ENCODE measurements at places on chromosomes 12 and 14. TPM values are rescaled to one million over a fixed set of nuclear protein-coding genes. Genes with fewer than 3 reads are reported as not detected.

Gene KLRK1
- 865 TPM for total RNA-seq

Gene HOXC10
- total RNA-seq = not detected

Gene FSCB
- not detected for total RNA-seq

Gene RD3L
- total RNA-seq = not detected

DNA sequence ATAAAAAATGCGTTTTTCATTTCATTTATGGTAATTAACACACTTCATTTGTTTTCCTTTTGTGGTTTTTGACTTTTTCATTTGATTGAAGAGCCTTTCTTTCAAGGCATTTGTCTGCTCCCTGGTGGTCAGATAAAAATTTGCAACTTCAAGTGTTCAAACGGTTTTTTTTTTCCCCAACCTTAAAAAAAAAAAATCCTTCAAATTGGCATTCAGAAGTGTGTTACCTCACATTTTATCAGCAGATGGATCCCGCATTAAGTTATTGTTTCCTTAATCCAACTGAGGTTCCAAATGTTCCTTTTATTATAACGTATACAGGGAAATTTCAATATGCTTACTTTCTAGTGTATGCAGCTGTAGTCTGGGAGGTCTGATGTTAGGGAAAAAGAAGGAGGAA is 47.2 kb downstream of the MYF5 start:
- H3K27me3 ChIP-seq = no peaks in the 10 kb centered on the region
- no peak for DNase-seq
- no peak overlapping the region for H3K27ac ChIP-seq
- no peak overlapping the region for H3K4me3 ChIP-seq
- H3K4me1 ChIP-seq = peaks cover 2% of the 10 kb centered on the region

DNA sequence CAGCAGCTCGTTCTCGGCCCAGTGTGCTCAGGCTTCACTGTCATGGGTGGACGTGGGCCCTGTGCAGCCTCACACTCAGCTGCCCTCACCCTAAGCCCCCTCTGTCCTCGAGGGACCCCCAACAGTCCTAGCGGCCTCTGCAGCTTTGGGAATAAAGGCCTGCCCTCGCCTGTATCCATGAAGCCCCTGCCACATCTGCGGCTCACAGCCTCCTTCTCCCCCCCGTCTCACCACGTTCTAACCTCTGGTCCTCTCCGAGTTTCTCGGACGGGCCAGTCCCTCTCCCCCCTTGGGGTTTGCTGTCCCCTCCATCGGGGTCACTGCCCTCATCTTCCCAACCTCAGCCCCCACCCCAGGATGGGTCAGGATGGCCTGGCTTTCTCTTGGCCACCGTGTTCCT is 30.2 kb upstream of the GALNT9 start:
- H3K4me3 ChIP-seq = no peak overlapping the region
- no peaks in the 10 kb centered on the region for H3K4me1 ChIP-seq
- H3K27me3 ChIP-seq = no peaks in the 10 kb centered on the region
- no peak overlapping the region for H3K27ac ChIP-seq

DNA sequence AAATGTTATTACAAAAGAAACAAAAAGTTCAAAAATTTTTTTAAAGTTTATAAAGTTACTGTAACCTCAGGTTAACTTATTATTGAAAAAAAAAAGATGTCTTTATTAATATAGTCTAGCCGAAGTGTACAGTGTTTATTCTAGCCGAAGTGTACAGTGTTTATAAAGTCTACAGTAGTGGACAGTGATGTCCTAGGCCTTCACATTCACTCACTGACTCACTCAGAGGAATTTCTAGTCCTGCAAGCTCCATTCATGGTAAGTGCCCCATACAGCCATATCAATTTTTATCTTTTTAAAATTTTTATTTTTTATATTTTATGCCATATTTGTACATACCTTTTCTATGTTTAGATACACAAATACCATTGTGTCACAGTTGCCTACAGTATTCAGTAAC is 10.4 kb downstream of the ATG2B start:
- H3K27me3 ChIP-seq = no peaks in the 10 kb centered on the region
- H3K4me1 ChIP-seq = peaks cover 16% of the 10 kb centered on the region
- H3K36me3 ChIP-seq = peaks cover 18% of the 10 kb centered on the region
- no peak for DNase-seq
- H3K4me3 ChIP-seq = no peak overlapping the region

DNA sequence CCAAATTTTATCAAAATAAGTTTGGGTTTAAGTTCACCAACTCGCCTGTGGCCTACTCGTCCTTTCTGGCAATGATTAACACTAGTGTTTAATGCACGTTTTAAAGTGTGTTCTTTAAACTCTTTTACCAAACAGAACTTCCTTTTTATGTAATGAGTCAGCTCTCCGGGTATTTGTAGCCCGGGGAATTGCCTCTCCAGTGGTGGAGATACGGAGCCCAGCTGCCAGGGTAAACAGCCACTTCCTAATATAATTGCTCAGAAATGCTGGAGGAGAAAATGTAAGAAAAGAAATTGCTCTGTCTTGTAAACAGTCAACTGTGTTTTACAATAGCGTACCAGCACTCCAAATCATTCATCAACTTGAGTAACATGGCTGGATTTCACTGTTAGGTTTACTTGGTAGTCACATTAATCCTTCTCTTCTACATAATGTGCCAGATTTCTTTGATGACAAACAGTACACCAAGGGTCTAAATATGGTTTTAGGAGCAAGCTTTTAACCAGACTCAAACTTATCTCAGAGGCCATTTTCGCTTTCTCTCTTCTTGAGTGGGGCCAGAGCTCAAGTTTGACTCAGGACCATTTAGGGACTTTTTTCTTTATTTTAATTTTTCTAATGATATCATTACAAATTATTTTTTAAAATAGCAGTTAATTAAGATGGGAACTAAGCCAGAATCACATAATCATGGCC is 101.2 kb upstream of the SLC38A2 start:
- H3K36me3 ChIP-seq = peaks cover 9% of the 10 kb centered on the region
- no peak for DNase-seq
- H3K27me3 ChIP-seq = no peaks in the 10 kb centered on the region
- peaks cover 37% of the 10 kb centered on the region for H3K4me1 ChIP-seq

- no peak overlapping the region for H3K27ac ChIP-seq
- no peaks in the 10 kb centered on the region for H3K27me3 ChIP-seq
- no peaks in the 10 kb centered on the region for H3K36me3 ChIP-seq
- no peak overlapping the region for H3K4me3 ChIP-seq
- DNase-seq = no peak
Measured at GRCh38 chr14:85387181-85387580, 142.8 kb upstream of the FLRT2 start.

GRCh38 chr14:84963518-84963917 is 566.4 kb upstream of the FLRT2 start:
- no peak overlapping the region for H3K27ac ChIP-seq
- no peaks in the 10 kb centered on the region for H3K27me3 ChIP-seq
- no peak for DNase-seq

DNA sequence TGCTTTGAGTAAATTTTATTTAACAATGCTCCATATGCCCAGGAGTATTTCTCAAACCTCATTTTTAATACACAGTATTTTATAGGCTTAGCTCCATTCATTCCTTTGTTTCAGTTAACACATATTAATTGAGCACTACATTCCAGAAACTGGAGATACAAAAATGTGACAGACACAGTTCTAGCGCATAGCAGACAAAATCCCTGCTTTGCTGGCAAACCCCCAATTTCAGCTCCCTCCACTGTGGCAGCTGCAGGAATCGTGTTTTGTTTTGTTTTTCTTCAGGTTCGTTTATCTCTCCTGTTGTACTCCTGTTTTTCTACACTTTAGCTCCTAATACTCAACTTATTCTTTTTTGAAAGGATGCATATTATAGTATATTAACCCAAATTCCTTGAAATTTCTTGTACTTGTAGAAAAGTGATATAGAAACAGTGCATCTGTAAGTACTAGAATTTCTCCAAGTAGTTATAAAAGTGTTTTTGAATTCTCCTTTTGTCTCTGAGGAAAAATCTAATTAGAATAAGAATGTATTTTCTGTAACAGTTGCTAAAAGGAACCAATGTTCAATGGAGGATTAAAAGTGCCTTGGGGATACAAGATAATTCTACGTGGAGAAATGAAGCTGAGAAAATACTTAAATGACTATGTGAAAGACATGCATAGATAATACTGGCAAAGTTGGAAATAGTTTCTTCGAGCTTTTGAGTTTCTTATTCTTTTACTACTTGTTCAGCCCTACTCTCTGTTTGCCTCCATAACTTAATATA is 6.4 kb upstream of the RAB21 start:
- DNase-seq = no peak
- peaks cover 11% of the 10 kb centered on the region for H3K27me3 ChIP-seq
- H3K27ac ChIP-seq = no peak overlapping the region
- no peak overlapping the region for H3K4me3 ChIP-seq
- no peaks in the 10 kb centered on the region for H3K36me3 ChIP-seq

GRCh38 chr12:26100666-26101349 is 24.0 kb downstream of the BHLHE41 start:
- no peak for DNase-seq
- no peak overlapping the region for H3K4me3 ChIP-seq
- H3K27me3 ChIP-seq = peaks cover 19% of the 10 kb centered on the region
- H3K27ac ChIP-seq = no peak overlapping the region

DNA sequence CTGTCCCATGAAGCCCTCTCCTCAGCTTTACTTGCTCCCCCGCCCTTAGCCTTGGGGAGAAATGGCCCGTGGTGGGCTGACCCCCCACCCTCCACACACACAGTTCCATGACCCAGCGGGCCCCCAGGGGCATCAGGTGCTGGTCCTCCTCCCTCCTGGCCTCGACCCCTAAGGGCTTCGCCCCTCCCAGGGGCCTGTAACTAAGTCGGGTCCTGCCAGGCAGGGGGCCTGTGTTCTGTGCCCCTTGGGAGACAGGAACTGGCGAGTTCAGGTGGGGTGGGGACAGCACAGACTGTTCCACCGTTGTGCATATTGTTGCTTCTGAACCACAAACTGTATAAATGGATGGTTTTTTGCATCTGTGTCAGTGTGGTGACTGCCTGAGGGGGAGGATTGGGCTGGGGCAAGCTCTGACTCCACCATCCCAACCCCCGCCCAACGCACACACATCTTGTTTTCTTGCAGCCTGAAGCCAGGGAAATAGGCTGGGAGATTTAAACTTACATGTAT is 8.8 kb downstream of the TAMALIN start:
- peaks cover 32% of the 10 kb centered on the region for H3K36me3 ChIP-seq
- peaks cover 7% of the 10 kb centered on the region for H3K4me1 ChIP-seq
- peak overlapping the region; percentile 48 for H3K27ac ChIP-seq
- no peak for DNase-seq
- no peak overlapping the region for H3K4me3 ChIP-seq

- peak overlapping the region; percentile 86 for H3K4me3 ChIP-seq
- peaks cover 20% of the 10 kb centered on the region for H3K27me3 ChIP-seq
- H3K27ac ChIP-seq = peak overlapping the region; percentile 91
- H3K36me3 ChIP-seq = no peaks in the 10 kb centered on the region
- peak; percentile 76 for DNase-seq
Measured at GRCh38 chr14:61280526-61281185, 482 bp downstream of the TMEM30B start.

DNA sequence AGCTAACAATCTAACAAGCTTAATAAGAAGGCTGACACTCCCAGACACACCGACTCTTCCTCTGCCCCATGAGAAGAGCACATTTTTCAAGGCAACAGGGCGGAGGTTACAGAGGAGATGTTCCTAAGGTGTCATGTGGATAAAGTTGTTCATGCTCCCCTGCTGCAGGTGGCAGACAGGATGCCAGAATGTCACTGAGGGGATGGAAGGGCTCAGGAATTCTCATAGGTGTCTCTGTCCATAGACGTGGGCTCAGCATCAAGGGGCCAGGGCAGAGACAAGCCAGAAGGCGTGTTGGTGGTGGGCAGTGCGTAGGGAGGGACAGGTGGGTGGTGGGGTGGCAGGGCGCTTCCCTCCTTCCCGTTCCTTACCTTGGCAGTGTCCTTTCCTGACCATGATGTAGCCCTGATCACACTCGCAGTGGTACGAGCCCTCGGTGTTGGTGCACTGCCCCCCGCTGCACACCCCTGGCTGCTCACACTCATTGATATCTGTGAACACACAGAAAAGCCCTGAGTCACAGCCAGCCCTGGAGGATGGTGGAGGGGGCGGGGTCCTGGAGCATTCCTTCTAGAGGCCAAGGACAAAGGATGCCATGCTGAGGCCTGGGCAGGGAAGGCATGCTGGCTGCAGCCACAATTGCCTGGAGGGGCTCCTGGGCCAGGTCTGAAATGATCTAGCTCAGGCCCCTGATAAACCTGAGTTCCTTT is 23.0 kb downstream of the ISCA2 start:
- DNase-seq = no peak
- H3K4me1 ChIP-seq = peaks cover 13% of the 10 kb centered on the region
- H3K36me3 ChIP-seq = no peaks in the 10 kb centered on the region
- no peak overlapping the region for H3K27ac ChIP-seq
- no peaks in the 10 kb centered on the region for H3K27me3 ChIP-seq

- DNase-seq = no peak
- H3K27me3 ChIP-seq = peaks cover 17% of the 10 kb centered on the region
- H3K36me3 ChIP-seq = no peaks in the 10 kb centered on the region
- no peaks in the 10 kb centered on the region for H3K4me1 ChIP-seq
Measured at GRCh38 chr12:26239122-26239851, 43.9 kb downstream of the SSPN start.

DNA sequence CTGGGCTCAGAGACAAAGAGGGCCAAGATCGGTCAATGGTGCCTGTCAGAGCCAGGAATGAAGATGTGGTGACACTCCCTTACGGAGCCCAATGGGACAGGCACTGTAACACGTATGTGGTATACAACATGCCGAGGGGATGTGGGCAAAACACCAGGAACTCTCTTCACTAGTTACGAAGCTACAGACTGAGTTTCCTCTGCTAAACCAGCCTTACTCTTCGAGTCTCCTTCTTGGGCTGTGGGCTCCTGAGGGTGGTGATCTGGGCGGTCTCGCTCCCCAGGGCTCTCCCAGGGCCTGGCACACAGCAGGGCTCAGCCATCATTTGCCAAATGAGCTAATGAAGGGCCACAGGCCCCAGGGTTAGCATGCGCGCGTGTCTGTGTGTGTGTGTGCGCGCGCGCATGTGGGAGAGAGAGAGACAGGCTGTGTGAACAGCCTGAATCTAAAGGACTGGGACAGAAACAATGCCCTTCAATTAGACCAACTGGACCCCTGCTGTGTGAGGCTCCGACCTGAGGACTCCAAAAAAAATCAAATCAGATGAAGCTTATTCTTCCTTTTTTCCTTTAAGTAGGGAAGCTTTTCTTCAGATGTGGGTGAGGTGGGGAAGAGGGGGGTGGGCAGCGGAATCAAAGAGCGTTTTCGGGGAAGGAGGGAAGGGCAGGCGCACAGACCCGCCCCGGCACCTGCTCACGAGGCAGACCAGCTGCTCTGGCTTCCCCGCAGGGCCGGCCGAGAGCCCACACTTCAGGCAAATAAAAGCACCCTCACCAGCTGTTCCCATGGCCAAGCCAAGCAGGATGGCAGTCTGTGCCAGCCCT is 42.5 kb downstream of the CCDC88C start:
- no peaks in the 10 kb centered on the region for H3K27me3 ChIP-seq
- DNase-seq = peak; percentile 56
- peaks cover 64% of the 10 kb centered on the region for H3K4me1 ChIP-seq
- H3K27ac ChIP-seq = peak overlapping the region; percentile 85
- H3K36me3 ChIP-seq = no peaks in the 10 kb centered on the region

- peak overlapping the region; percentile 100 for H3K4me3 ChIP-seq
- H3K27ac ChIP-seq = peak overlapping the region; percentile 92
- H3K4me1 ChIP-seq = peaks cover 39% of the 10 kb centered on the region
- H3K36me3 ChIP-seq = no peaks in the 10 kb centered on the region
- no peak for DNase-seq
Measured at GRCh38 chr14:20332431-20332787, 670 bp downstream of the CCNB1IP1 start.
